H1 (cell line): ENCODE measurements at places on chromosomes 3 and 15.
A peak's percentile ranks its signal among the peaks of the same experiment; 100 is the strongest.

DNA sequence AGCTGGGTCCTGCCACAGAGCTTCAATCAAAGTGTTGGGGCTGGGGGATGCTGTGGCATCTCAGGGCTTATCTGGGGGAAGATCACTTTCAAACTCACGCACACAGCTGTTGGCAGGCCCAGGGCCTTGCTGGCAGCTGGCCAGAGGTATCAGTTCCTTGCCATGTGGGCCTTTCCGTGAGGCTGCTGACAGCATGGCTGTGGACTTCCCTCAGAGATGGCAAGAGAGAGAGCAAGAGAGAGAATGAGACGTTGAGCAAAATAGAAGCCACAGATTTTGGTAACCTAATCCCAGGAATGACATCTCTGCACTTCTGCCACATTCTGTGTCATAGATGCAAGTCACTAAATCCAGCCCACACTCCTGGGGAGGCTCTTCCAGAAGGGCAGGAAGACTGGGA is 91.0 kb downstream of the TPRG1 start:
- H3K4me1 ChIP-seq, result 0 out of 2 replicates have a peak, but pooled peaks cover 3% of the 10 kb centered on the region
- no peaks in the 10 kb centered on the region for H3K36me3 ChIP-seq
- no peak overlapping the region for H3K27ac ChIP-seq
- DNase-seq, result no peak
- H3K27me3 ChIP-seq, result no peaks in the 10 kb centered on the region
- no peak overlapping the region for H3K4me3 ChIP-seq

DNA sequence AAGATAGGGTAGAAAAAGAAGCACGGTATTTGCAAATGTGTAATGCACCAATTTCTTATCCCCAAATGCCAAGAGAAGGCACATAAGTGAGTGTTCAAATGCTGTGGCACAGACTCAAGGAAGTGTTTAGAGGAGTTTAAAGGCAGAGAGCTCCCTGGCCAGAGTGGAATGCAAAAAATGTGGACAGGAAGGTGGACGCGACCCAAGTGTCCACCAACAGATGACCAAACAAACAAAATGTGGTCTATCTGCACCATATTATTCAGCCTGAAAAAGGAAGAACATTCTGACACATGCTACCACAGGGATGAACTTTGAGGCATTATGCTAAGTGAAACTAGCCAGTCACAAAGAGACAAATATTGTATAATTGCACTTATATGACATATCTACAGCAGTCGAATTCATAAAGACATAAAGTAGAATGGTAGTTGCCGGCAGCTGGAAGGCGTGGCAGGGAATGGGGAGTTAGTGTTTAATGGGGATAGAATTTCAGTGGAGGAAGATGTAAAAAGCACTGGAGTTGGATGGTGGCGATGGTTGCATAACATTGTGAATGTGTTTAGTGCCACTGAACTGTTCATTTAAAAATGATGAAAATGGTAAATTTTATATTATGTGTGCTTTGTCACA is 126.6 kb downstream of the SRGAP3 start:
- H3K4me1 ChIP-seq, result peaks cover 5% of the 10 kb centered on the region; the same call in 1 of the 2 replicates
- DNase-seq, result no peak
- no peak overlapping the region for H3K27ac ChIP-seq

GRCh38 chr15:89457086-89457485 is 39.3 kb downstream of the RHCG start:
- H3K36me3 ChIP-seq, result no peaks in the 10 kb centered on the region
- no peak overlapping the region for H3K4me3 ChIP-seq
- H3K4me1 ChIP-seq, result peaks cover 10% of the 10 kb centered on the region
- peaks cover 21% of the 10 kb centered on the region; the same call in 1 of the 2 replicates for H3K27me3 ChIP-seq
- DNase-seq, result no peak

- no peak overlapping the region for H3K27ac ChIP-seq
- no peaks in the 10 kb centered on the region for H3K36me3 ChIP-seq
- DNase-seq, result no peak
Measured at GRCh38 chr3:121223116-121223515, 315.1 kb downstream of the STXBP5L start.

GRCh38 chr3:64983583-64984359 is 296.0 kb upstream of the ADAMTS9 start:
- H3K36me3 ChIP-seq, result no peaks in the 10 kb centered on the region
- no peak for DNase-seq
- no peak overlapping the region for H3K4me3 ChIP-seq

DNA sequence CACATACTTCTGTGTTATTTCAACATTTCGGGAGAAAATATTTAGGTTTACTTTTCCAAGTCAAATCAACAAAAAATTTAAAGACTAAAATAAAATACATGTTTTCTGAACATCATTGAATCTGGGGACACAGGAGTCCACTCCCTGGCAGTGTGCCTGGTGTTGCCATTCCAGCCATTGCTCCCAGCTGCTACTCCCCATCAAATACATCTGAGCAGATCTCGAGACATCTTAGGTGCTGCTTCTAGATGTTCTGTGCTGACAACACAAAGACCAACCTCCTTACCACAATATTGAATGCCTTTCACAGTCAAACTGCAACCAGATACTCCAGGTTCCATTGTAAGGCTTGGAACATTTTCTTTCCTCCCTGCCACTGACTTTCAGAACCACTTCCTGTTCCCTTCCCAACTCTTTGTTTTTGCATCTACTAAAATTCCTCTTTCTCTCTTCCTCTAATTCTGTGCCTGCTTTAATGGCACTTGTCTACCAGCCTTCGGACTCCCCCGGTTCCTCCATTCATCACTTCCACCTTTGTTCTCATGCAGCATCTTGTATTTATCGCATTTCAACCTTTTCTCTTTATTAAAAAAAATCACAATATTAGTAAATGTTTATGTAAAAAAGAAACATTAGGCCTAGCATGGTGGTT is 81.1 kb upstream of the SLC4A7 start:
- DNase-seq, result no peak
- no peaks in the 10 kb centered on the region for H3K36me3 ChIP-seq
- H3K27ac ChIP-seq, result no peak overlapping the region

DNA sequence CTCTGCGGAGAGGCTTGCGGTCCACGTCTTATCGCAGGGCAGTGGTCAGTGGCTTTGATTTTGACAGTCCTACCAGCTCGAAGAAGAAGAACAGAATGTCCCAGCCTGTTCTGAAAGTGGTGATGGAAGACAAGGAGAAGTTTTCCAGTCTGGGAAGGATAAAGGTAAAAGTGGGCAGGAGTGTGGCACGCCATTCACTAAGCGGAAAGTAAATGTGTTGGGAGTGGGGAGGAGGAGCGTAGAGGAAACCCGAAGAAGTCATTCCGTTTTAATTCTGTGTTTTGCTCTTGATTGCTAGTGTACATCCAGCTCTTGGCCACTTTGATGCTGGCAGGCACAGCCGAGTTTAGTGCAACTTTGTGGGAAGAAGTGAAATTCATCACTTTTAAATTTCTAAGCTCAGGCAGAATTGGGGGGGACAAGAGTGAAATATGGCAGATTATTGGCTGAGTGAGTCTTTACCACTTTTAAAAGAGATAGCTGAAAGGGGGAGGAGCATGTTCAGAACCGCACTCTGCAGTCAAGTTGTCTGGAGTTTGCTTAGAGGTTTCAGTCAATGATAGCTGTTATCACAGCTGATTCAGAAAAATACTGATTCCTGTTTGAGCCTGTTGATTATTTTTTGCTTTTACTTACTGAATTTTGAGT is 1.8 kb downstream of the ARHGEF26 start:
- 0 out of 2 replicates have a peak, but pooled peaks cover 3% of the 10 kb centered on the region for H3K36me3 ChIP-seq
- H3K27ac ChIP-seq, result no peak overlapping the region
- H3K27me3 ChIP-seq, result peaks cover 6% of the 10 kb centered on the region; the same call in 1 of the 2 replicates
- H3K4me1 ChIP-seq, result peaks cover 2% of the 10 kb centered on the region
- peak overlapping the region; percentile 85 for H3K4me3 ChIP-seq
- DNase-seq, result no peak

DNA sequence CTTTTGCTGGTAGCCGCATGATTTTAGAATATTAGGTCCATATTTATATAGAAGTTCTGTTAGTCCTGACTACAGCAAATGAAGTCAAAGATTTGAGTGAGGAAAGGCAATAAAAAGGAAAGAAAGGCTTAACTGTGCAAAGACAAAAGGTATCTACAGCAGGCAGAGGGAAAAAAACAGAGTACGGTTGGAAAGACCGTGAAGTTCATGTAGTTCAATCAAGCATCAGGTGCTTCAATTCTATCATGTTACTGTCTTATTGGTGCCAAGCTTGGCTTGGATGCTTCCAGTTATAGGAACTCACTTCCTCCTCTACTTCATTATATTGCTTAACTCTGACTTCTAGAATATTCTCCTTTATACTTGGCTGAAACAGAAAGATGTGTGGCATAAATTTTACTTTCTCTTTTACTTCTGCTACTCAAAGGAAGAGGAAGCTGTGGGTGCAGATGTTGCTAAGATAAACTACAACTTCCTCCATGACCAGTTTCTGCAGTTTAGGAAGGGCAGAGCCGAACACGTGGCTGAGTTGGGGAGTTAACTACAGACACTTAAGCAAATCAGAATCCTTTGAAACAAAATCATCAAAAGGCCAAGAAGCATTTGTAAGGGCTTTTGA is 72.6 kb upstream of the ZBED2 start:
- no peaks in the 10 kb centered on the region for H3K4me1 ChIP-seq
- H3K27me3 ChIP-seq, result no peaks in the 10 kb centered on the region
- no peaks in the 10 kb centered on the region for H3K36me3 ChIP-seq
- no peak for DNase-seq

GRCh38 chr3:100117093-100117492 is 2.8 kb upstream of the FILIP1L start:
- H3K27me3 ChIP-seq, result no peaks in the 10 kb centered on the region
- DNase-seq, result no peak
- H3K27ac ChIP-seq, result no peak overlapping the region

DNA sequence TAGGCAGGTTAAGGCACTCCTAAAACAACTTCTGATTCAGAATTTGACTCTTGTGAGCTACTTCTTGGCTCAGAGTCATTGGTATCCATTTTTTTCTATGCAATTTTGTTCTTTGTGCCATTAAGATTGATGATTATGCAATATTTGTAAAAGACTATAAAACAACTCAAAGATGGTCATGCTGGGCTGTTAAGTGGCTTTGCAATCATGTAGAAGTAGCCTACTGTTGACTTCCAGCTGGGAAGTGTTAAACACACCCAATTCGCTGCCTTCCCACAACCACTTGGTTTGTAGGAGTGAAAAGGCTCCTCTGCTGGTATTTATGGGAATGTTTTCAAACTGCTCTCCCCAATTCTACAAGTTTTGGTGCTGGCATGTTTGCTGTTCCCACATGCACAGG is 74.7 kb upstream of the COL6A6 start:
- no peaks in the 10 kb centered on the region for H3K27me3 ChIP-seq
- no peaks in the 10 kb centered on the region for H3K36me3 ChIP-seq
- H3K27ac ChIP-seq, result no peak overlapping the region
- H3K4me3 ChIP-seq, result no peak overlapping the region

GRCh38 chr15:77831986-77832385 is 199.3 kb upstream of the LINGO1 start:
- no peak overlapping the region for H3K4me3 ChIP-seq
- no peaks in the 10 kb centered on the region for H3K27me3 ChIP-seq
- DNase-seq, result no peak
- H3K4me1 ChIP-seq, result no peaks in the 10 kb centered on the region; the same call in 1 of the 2 replicates
- H3K36me3 ChIP-seq, result no peaks in the 10 kb centered on the region

DNA sequence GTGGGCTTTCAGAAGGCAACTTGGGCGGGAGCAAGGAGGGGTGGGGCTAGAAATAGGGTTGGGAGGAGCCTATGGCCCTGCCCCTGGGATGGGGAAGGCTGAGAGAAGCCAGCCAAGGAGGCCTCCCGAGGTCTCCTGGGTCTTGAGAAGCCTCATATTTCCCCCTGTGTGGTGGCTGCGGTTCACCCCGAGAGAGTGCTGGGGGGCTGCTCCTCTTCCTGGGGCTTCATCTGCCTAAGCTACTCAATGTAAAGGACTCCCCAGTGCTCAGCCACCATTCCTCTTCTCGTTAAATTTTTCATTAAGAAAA is 174.3 kb downstream of the SMAD6 start:
- H3K4me3 ChIP-seq, result no peak overlapping the region
- no peaks in the 10 kb centered on the region for H3K36me3 ChIP-seq
- DNase-seq, result no peak
- no peak overlapping the region for H3K27ac ChIP-seq
- no peaks in the 10 kb centered on the region for H3K4me1 ChIP-seq
- no peaks in the 10 kb centered on the region for H3K27me3 ChIP-seq

DNA sequence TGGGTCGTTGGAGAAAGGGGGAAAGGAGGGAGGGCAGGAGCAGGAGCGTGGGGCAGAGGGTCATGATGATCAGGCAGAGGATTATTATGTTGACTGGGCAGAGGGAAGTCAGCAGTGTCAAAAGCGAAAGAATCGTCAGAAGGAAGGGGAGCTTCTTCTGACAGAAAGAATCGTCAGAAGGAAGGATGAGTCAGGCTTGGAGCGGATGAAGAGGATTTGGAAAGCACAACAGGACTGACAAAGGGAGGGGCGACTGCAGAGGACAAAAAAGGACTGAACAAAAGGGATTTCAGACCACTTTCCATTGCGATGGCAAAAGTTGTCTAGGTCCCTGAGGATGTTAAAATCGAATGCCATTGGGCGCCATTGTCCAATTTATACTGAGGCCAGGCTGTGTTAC is 1053.5 kb downstream of the SI start:
- no peak for DNase-seq
- no peaks in the 10 kb centered on the region for H3K36me3 ChIP-seq
- H3K27ac ChIP-seq, result no peak overlapping the region
- H3K4me3 ChIP-seq, result no peak overlapping the region
- no peaks in the 10 kb centered on the region for H3K27me3 ChIP-seq

GRCh38 chr3:43921056-43921648 is 230.4 kb downstream of the ABHD5 start:
- peaks cover 14% of the 10 kb centered on the region for H3K4me1 ChIP-seq
- H3K27me3 ChIP-seq, result no peaks in the 10 kb centered on the region
- no peak for DNase-seq
- H3K36me3 ChIP-seq, result no peaks in the 10 kb centered on the region
- no peak overlapping the region for H3K4me3 ChIP-seq

DNA sequence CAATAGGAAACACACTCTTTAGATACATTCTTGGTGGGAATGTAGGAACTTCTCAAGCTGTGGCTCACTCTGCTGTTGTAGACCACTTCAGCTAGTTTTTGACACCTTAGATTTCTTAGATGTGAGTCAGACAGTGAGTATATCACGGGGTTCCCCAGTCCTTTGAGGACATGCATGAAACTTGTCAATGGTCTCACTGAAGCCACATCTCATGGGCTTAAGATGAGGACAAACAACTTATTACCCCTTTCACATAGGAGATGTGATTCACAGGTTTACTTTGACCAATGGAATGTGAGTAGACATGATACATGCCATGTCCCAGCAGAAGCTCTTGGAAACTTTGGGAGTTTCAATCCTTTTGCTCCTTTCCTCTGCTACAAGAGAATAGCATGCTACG is 325.5 kb downstream of the CHST2 start:
- H3K27me3 ChIP-seq, result no peaks in the 10 kb centered on the region
- H3K36me3 ChIP-seq, result no peaks in the 10 kb centered on the region
- no peak for DNase-seq
- no peak overlapping the region for H3K4me3 ChIP-seq
- no peak overlapping the region for H3K27ac ChIP-seq

- peaks cover 13% of the 10 kb centered on the region for H3K4me1 ChIP-seq
- no peak for DNase-seq
- no peak overlapping the region for H3K4me3 ChIP-seq
- no peaks in the 10 kb centered on the region for H3K27me3 ChIP-seq
- no peaks in the 10 kb centered on the region for H3K36me3 ChIP-seq
Measured at GRCh38 chr3:34077417-34078195, 279.2 kb downstream of the PDCD6IP start.
